ENCODE measurements at places on chromosomes 7 and 10.

GRCh38 chr7:71329030-71329660, 197.2 kb downstream of the GALNT17 start:
- no peaks in the 10 kb centered on the region for H3K27me3 ChIP-seq
- H3K36me3 ChIP-seq = no peaks in the 10 kb centered on the region
- no peak for DNase-seq
- no peak overlapping the region for H3K4me3 ChIP-seq
- H3K4me1 ChIP-seq = no peaks in the 10 kb centered on the region

DNA sequence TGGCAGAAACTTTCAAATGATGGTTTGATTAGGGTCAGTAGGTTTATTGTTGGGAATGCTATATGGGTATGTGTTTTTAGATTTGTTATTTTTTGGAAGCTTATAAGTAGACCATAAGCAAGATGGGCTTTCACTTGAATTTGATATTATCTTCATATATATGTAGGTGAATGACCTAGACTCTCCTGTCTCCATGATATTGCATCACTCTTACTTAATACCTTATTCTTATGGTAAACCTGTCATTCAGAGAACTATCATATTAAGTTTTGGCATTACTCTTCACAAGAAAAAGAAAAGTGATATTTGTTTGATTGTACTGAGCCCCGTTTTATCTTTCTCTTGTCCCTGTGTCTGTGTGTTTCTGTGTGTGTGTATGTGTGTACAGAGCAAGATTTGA, 17.3 kb downstream of the HSPA14 start:
- no peak for DNase-seq
- H3K4me3 ChIP-seq = no peak overlapping the region
- H3K36me3 ChIP-seq = peaks cover 24% of the 10 kb centered on the region
- no peaks in the 10 kb centered on the region for H3K27me3 ChIP-seq
- H3K4me1 ChIP-seq = no peaks in the 10 kb centered on the region

GRCh38 chr7:55594414-55594813, 22.1 kb upstream of the VOPP1 start:
- no peak overlapping the region for H3K27ac ChIP-seq
- no peak overlapping the region for H3K4me3 ChIP-seq
- H3K36me3 ChIP-seq = no peaks in the 10 kb centered on the region
- DNase-seq = no peak
- H3K4me1 ChIP-seq = no peaks in the 10 kb centered on the region
- no peaks in the 10 kb centered on the region for H3K27me3 ChIP-seq

DNA sequence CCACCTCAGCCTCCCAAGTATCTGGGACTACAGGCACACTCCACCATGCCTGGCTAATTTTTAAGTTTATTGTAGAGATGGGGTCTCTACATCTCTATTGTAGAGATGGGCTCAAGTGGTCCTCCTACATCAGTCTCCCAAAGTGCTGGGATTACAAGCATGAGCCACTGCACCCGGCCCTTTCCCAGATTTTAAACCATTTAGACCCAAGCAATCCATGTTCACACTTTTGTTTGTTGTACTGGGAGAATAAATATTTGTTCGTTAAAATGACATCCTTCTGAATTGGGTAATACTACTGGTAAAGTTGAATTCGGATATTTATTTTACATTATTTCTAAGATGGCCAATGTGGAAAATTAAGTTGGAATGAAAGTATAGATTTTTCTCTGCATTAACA, 52.7 kb downstream of the MINPP1 start:
- peaks cover 4% of the 10 kb centered on the region for H3K4me1 ChIP-seq
- no peak for DNase-seq
- H3K27ac ChIP-seq = no peak overlapping the region
- H3K36me3 ChIP-seq = no peaks in the 10 kb centered on the region

GRCh38 chr10:91378061-91378460, 32.1 kb upstream of the HECTD2 start:
- H3K4me3 ChIP-seq = no peak overlapping the region
- DNase-seq = no peak
- H3K4me1 ChIP-seq = no peaks in the 10 kb centered on the region
- no peaks in the 10 kb centered on the region for H3K36me3 ChIP-seq
- no peak overlapping the region for H3K27ac ChIP-seq

DNA sequence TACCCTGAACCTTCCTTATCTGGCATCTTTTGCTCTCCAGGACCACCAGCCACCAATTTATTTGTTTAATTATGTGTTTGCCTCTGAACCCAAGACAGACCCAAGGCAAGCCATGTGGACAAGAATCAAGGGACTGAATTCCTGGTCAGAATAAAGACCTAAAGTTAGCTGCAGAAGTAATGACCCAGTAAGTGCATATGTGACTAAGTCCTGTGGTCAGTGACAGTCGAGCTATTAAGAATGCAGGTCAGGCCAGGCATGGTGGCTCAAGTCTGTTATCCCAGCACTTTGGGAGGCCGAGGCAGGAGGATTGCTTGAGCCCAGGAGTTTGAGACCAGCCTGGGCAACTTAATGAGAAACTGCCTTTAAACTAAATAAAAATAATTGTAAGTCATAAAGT, 139.4 kb downstream of the CCDC71L start:
- no peak overlapping the region for H3K4me3 ChIP-seq
- H3K4me1 ChIP-seq = no peaks in the 10 kb centered on the region
- no peak for DNase-seq
- no peak overlapping the region for H3K27ac ChIP-seq

Measured in transverse colon (tissue), 4 donors.